C1 segment of cervical spinal cord (tissue), 14 donors: ENCODE measurements at places on chromosomes 2 and 18.

GRCh38 chr2:112618383-112618782 is 27.4 kb upstream of the SLC20A1 start:
- no peak for DNase-seq

GRCh38 chr2:39657287-39657937 is 8.3 kb upstream of the TMEM178A start:
- DNase-seq: no peak

- no peak for DNase-seq
These were observed 657.3 kb upstream of the LINC00305 start for GRCh38 chr18:64806232-64806631.

- no peak for DNase-seq
These were observed 27.2 kb downstream of the PPP3R1 start for GRCh38 chr2:68225119-68225632.

DNA sequence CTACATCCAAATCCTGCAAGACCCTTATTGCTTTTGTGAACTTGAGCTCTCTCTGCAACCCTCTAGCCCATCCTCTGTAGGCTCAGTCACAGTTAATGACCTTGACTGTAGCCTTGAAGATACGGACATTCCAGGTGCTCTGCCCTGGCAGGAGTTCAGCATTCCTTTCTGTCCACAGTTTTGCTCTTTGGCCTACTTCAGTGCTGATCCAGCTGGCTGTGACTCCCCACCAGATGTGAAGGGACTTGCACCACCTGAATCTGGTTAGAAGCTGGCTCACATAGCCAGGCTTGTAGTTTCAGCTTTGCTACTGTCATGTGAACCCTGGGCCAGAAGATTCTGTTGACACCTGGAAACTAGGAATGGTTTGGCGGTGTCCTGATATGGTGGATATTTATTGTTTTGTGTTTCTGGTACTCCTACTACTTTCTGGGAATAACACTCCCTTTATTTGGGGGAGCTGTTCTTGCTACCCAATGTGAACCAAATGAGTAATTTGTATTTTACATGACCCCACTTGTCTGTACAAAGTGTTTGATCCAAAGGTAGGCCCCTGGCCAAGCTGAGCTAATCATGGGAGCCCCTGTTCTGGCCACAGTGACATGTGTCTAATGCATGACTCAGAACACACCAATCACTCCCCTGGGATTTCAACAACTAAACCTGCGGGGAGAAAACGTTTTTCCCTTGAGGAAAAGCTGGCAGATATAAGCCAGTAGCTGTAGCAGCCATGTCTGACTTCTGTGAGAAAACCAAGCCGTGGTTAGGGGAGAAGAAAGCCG is 73.4 kb downstream of the CDCA7 start:
- DNase-seq: no peak

- DNase-seq: peak; percentile 23
These were observed 235.6 kb upstream of the HNRNPA3 start for GRCh38 chr2:176976736-176977685.

GRCh38 chr2:222864296-222864695 is 3.5 kb downstream of the ACSL3 start:
- DNase-seq: no peak

GRCh38 chr18:44579028-44579702 is 101.5 kb upstream of the SETBP1 start:
- no peak for DNase-seq

DNA sequence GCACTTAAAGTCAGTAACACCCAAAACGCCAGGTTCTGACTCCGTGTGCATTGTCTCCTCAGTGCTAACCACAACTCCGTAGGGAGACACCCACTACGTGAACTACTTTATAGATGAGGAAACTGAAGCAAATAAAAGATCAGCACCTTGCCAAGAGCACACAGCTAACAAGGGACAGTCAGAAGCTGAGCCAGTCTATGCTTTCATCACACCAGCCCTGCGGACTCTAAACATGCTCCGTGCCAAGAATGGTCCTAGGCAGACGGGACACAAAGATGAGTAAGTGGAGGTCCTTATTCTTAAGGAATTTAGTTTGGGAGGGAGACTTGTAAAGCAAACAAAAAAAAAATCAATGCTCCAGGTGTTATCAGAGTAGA is 9.6 kb downstream of the MBOAT2 start:
- no peak for DNase-seq
